ENCODE measurements at places on chromosomes 6 and 20.

DNA sequence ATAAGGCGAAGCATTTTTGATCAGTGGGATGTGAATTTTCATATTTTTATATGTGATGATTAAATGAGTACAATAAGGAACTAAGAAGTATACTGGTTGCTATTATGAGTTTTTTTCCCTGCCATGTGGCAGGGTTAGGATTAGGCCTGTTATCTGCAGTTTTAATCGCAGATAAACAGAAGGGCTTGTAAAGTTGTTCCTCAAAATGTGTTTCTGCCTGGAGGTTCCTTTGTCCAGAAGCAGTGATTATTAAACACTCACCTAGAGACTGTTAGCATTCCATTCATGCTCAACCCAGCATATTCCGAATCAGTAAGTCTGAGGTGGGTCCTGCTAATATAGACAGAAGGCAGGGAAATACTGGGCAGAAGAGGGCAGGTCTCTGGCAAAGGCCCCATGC lies 316.0 kb downstream of the CLIC5 start:
- no peak for DNase-seq

DNA sequence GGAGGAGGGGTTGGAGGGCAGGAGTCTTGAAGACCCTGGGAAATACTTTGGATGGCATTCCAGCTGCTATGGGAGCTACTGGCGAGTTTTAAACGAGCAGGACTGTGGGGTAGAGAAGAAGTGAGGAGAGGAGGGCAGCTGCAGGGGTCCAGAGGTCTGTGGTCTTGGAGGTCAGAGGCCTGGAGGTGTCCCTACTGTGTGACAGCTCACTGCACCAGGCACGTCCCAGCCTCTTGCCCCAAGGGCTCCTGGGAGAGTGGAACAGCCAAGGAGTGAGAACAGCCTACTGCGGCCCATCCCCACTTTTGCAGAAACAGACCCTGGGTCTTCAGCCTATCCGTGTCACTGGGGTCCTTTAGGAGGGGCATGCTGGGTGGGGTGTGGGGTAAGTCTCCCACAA lies 2.9 kb upstream of the NOL4L start:
- no peak for DNase-seq

- no peak for DNase-seq
Observed at GRCh38 chr6:19772891-19773290, 64.3 kb upstream of the ID4 start.

DNA sequence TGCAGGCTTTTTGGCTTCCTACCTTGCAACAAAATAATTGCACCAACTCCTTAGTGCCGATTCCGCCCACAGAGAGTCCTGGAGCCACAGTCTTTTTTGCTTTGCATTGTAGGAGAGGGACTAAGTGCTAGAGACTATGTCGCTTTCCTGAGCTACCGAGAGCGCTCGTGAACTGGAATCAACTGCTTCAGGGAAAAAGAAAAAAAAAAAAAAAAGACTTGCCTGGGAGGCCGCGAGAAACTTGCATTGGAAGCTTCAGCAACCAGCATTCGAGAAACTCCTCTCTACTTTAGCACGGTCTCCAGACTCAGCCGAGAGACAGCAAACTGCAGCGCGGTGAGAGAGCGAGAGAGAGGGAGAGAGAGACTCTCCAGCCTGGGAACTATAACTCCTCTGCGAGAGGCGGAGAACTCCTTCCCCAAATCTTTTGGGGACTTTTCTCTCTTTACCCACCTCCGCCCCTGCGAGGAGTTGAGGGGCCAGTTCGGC lies 420 bp downstream of the SOX4 start:
- DNase-seq = no peak

GRCh38 chr6:111175109-111175508 lies 87.8 kb downstream of the SLC16A10 start:
- DNase-seq = no peak

GRCh38 chr20:20371681-20372080 lies 3.8 kb downstream of the INSM1 start:
- no peak for DNase-seq
